ENCODE measurements at places on chromosomes 2 and 18.

DNA sequence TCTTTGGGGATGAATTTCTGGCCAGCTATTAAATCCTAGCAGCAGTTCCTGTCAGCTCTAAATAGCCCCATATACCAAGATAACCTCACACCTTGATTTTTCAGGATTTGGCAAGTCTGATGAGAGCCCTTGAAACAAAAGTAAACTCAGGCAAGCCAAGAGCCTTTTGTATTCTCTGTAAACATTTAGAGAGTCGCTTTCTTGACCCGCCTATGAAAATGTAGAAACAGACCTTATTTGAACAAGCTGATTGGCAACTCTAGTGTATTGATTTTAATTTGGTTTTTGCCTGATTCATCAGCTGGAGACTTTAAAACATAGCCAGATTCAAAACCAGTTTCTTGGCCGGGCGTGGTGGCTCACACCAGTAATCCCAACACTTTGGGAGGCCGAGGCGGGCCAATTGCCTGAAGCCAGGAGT is 43.4 kb downstream of the CABLES1 start:
- no peak for DNase-seq

DNA sequence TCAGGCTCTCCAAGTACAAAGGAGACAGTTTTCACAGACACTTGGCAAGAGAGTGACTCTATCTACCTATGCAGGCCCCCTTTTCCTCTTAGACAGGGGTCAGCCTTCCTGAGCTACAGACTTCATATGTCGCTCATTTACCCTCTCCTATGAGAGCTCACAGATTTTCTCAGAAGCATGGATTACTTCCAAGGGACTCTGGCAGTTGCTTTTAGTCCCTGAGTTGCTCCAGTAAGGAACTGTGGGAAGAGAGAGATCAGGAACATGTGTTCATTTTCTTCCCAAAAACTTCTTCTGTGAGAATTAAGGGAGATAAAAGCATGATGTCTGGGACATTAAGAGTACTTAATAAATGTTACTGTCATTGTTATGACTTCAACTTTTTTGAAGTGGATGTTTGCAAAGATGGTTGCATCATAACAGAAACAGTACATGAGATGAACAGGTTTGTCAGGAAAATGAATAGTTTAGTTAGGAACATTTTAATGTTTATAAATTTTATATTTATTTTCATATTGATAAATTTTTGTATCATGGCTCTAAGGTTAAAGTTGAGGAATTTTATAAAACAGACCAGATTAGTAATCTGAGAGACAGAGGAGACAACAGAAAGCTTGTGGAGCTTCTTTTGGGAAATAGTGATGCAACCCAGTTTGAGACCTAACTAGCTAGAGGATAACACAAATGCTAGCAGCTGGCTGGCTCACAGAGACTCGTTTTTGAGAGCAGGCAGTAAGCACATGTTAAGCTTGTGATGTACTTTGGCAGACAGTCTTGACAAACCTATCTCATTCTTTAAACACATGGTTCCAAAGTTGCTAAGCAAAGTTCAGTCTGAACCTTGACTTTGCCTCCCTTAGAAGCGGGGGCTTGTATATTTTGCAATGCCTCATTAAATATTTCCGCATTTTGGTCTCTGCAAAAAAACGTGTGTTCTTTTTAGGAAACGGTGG is 21.7 kb upstream of the UGP2 start:
- peak; percentile 57 for DNase-seq

DNA sequence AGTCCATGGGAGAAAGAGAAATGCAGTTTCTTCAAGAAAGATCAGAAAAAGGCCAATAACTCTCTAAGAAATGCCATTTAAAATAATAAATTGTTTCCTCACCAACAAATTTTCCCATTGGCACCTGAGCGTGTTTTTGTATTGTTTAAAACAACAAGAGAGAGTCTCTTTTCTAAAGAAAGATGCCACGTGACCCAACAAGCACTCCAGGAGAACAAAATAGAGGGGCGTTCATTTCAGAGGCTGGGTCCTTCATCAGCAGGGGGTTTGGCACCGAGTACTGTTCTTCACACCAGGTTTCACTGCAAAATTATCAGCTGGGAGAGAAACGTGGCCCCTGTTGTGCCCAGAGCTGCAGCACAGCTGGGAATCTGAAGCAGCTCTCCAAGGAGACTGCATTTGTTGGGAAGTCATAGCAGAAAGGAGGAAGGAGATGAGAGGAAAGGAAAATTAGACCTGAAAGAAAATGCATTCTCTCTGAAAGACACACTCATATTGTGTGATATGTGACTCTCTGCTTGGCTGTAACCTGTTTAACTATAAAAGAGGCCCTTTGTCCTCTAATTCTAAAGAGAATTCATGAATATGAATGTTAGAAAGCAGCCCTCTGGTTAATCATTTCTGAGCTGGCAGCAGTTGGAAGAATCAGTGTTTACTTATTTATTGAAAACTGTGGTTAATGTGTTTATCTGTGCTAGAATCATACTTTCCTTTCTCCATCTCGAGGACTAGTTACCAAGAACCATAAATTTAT is 205.3 kb upstream of the CDH20 start:
- DNase-seq = peak; percentile 41

DNA sequence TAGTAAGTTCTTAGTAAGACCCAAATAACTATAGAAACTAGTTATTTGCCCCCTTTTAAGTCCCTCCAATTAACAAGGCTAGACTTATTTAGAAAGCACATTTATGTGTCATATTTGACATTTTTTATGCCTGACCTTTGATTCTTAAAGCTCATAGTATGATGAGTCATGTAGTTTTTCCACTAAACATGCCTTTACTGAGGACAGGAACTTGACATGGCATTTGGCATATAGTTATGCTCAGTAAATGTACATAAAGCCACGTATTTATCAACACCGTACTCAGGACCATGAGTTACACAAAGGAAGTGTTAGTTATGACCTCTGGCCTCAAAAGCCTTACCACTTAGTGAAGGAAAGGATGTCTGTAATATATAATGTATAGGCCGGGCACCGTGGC is 78.9 kb downstream of the GNAL start:
- no peak for DNase-seq

DNA sequence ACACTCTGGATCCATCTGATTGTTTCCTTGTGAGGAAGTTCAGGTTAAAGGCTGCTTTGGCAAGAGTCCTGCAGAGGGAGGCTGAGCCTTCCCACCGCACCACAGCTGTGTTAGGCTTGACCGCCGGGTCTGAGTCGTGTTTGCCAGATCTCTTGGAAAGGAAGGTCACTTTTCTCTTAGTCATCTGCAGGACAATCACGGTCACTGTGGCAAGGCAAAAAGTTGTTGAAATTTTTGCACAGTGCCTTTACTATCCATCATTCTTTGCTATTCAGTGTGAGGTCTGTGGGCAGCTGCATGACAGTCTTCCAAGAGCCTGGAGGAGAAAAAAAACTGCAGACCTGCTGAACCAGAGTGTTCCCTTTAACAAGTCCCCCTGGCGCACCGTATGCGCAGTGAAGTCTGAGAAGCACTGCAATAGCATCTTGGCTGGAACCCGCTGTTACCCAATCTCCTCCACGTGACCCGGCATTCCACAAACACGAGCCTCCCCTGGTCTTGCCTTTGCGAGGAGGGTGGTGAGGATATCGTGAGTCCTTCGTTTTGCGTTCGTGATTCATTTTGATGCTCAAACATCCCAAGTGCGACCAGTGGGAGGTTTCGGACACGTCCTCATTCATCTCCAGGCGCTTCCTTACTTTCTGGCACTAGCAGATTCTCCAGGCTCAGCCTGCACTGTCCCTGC is 23.0 kb downstream of the BIN1 start:
- DNase-seq = no peak

DNA sequence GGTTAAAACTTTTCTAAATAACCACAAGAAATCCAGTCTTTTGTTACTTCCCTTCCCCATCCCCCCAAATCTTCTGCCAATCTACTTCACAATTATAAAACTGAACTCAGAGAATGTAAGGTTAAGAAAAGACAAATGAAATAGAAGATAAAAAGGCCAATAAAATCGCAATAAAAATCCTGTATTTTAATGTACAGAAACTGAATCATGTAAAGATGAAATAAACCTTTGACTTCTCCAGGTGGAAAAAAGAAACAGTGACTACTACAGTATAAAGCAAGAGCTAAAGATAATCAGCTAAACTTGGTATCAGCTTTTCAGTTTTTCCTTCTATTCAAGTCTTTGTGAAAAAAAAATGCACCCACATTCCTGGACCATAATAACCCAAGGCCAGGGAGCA is 1.7 kb downstream of the SYT4 start:
- no peak for DNase-seq

- no peak for DNase-seq
These were observed 122.7 kb upstream of the GLI2 start for GRCh38 chr2:120612931-120613330.

DNA sequence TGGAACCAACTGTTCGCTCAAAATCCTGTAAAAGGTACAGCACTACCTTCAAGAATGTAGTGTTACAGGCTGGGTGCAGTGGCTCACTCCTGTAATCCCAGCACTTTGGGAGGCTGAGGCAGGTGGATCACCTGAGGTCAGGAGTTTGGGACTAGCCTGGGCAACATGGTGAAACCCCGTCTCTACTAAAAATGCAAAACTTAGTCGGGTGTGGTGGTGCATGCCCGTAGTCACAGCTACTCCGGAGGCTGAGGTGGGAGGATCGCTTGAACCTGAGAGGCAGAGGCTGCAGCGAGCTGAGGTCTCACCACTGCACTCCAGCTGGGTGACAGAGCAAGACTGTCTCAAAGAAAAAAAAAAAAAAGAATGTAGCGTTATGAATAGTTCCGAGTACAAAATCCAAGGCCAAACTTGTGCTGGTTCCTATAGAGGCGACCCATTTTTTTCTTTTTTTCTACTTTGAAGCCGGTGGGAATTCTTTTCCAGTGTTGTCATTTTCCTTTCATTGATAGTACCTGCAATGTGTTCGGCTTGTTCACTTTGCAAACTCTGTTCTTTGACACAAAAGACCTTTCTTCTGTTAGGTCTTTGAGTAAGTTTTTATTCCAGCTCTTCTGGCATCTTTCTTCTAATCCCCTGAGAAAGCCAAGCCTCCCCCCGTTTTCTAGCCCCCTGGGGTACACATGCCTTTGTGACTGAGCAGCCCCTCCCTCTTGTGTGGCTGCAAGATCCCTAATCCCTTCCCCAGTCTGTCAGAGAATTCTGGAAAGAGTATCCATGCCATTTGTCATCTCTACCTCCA is 25.1 kb downstream of the INPP5D start:
- no peak for DNase-seq

- peak; percentile 74 for DNase-seq
These were observed 64.9 kb upstream of the CAPN13 start for GRCh38 chr2:30871980-30872789.

DNA sequence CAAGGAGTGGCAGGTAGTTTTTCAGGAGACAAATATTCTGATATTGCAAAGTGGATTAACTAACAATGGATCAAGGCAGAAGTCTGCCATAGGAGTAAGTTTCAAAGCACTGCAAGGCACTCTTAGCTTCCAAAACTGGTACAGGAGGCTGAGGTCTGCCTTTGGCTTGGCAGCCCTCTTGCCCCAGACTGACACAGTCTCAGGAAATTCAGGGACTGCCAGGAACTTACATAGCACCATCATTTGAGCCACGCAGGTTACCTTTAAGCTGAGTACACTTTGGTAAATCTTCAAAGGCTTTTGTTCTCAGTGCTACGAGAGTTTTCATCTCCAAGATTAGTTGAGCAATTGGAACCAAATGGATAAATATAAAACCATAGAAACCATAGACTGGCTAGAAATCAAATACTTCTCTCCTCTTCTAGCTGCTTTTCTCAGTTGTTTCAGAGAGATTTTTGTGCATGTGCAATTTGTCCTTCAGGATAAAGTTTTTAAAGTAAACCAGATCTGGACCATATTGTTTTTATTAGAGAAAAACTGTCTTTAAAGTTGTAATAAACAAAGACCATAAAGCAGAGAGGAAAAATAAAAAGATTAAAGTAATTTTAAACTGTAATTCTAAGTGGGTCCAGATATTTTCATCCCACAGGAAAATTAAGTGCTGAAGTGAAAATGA is 18.8 kb downstream of the ANKRD29 start:
- DNase-seq = no peak

- no peak for DNase-seq
These were observed 1258.3 kb upstream of the GYPC start for GRCh38 chr2:125397535-125398251.

- DNase-seq = no peak
These were observed 61.5 kb upstream of the NEDD4L start for GRCh38 chr18:57982372-57983021.

DNA sequence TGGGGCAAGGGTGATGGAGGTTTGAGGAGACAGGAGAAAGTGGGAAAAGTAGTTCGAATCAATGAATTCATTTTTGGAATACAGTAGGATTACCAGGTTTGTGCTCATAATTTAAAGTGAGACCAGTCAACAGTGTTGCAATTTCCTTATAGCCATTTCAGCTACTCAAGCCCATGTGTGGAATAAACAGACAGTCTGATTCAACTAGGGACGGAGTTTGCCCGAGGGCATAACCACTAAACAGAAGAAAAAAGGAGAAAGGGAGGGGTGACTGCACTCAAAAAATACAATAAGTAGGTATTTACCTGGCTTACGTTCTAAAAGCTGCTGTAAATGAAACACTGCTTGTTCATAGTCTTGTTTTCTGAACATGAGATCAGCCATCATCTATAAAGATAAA is 55.2 kb downstream of the TTC21B start:
- no peak for DNase-seq

DNA sequence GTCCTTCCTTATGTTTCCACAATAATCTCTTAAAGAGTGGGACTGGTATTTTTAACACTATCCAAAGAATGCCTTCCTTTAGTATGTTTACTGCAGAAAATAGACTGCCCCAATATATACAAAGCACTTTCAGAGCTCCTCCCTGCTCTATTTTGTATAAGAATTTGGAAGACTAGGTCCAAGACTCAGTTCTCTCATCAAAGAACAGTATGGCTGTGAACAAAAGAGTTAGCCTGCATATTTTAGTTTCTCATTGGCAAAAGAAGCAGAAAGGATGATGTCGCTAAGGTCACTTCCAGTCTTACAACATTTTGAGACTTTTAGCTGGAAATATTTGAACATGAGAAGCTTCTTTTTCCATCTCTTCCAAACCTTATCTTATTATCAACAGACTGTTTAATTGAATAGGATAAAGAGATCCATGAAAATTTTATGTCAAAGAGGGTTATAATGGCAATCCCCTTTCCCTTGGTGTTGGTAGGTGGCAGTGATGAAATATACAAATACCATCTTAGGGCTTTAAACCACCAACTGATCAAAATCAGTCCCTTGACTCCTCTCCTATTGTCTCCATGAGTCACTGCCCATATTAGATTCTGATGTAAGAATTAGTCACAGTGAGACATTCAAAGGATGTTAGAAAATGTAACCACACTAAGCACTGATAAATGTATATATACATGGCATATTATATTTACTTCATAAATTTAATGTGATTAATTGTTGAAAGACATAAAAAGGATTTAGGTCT is 266.9 kb upstream of the DSEL start:
- DNase-seq = peak; percentile 75

- peak; percentile 70 for DNase-seq
These were observed 178.7 kb downstream of the EN1 start for GRCh38 chr2:118668431-118669424.

- DNase-seq = no peak
These were observed 35.6 kb downstream of the GPD2 start for GRCh38 chr2:156471762-156472161.

GRCh38 chr2:56715683-56716082 is 531.9 kb downstream of the CCDC85A start:
- DNase-seq = peak; percentile 2

Measured in mesendoderm (in vitro differentiated cells).